ENCODE measurements at places on chromosomes 4 and X.

- no peak for DNase-seq
Measured at GRCh38 chrX:70554081-70554480, 109.4 kb downstream of the DLG3 start.

DNA sequence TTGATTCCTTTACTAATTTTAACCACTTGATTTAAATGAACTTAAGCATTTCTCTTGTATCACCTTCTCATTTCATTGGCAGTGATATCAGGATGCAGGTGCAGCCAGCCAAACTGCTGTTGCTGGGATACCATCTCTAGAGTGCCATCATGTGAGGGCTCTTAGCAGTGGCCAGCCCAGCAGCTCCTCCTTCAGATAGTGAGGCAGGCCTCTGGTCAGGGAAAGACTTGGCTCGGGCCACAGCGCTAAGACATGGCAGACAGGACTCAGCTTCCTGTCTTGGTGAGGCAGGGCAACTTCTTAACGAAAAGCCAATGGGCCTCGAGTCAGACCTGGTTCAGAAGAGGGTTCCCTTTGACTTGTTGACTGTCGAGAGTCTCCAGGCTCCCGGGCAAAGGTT is 50.0 kb downstream of the NOP14 start:
- no peak for DNase-seq

GRCh38 chr4:6855692-6856297 is 53.8 kb upstream of the TBC1D14 start:
- no peak for DNase-seq

GRCh38 chr4:102787096-102787881 is 26.5 kb upstream of the MANBA start:
- no peak for DNase-seq

- DNase-seq = no peak
Measured at GRCh38 chr4:82954212-82954611, 53.7 kb downstream of the THAP9 start.

GRCh38 chr4:38574559-38575333 is 89.3 kb upstream of the KLF3 start:
- DNase-seq = no peak

DNA sequence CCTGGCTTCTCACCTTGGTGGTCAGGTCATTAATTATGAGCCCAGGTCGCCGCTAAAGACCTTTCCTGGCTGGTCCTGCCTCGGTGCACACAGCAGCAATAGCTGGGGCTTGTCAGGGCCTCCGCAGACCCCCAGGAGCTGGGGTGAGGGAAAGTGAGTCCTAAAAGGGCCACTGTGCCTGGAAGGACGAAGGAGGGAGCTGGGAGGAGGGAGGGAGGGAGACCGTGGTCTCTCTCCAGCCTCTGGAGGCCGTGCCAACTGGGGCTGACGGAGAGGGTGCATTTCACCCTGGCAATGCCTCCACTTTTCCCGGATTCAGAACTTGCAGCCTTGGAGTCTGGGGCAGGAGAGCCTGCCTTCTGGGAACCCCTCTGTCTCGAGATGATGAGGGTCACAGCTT is 60.4 kb downstream of the CRLF2 start:
- no peak for DNase-seq

DNA sequence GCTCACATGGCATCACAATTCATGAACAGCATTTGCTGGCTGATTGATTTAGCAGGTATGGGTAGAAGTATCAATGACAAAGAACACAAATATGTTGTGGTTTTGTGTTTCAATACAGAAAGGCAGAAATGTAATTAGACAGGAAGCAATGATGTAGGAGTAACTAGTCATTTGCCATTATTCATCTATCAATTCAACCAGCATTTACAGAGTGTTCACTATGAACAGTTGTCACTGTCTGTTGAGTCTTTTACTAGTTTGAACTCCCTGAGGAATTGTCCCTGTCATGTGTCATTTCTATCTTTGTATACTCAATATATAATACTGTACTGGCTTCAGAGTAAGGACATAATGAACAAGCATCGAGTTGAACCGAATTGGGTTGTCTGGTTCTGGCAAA is 51.5 kb upstream of the ARHGAP24 start:
- DNase-seq = no peak

DNA sequence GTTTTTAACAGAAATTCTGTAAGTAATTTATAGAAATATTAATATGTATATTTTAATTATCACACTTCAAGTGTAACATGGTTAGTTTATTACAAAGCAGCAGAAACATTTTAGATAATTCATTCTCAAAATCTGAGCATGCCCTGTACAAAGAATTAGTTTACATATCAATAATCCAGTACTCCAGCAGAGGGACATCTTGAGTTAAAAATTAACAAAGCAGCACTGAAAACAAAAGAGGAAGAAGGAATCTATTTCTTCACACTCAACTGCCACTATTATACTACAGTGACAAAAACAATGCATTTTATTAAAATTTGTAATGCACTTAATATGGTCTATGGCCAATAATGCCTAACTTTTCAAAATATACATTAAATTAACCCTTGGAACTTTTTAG is 179.1 kb upstream of the KLHL4 start:
- DNase-seq = no peak

- DNase-seq = no peak
Measured at GRCh38 chr4:185232370-185232769, 23.0 kb downstream of the SNX25 start.

- no peak for DNase-seq
Measured at GRCh38 chr4:175810073-175810730, 1.9 kb downstream of the GPM6A start.

DNA sequence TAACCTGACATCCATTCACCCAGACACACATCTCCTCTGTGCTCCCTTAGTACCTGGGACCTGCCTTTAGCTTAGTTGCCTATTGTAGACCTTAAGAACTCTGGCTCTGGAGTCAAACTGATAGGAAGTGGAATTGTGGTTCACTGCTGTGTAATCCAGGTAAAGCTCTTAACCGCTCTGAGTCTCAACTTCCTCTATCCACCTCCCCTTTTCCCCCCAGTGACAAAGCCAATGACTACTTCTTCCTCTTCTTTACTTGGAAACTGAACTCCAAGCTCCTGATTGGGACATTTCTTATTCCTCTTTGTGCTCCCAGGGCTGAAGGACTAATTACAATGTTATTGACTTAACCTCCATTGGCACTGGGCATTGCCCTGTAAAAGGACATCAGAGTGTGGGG is 94.1 kb downstream of the DRD5 start:
- DNase-seq = no peak

DNA sequence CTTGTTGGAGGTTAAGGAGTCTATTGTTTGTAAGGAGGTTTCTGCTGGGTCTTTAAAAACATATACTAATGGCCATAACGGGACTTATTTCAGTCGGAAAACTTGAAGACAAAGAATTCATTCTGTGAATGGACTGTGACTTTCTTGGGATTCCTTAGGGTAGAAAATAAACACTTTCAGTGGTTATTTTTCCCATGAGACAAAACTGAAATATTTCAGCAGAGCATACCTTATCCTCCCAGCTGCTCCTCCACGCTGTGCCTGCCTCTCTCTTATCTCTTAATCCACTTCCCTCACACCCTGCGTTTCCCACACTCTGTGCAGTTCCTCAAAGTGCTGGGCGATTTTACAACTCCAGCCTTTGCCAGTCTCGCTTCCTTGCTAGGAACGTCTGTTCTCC is 47.1 kb upstream of the SORBS2 start:
- DNase-seq = no peak

GRCh38 chr4:5470318-5471198 is 237.8 kb downstream of the EVC2 start:
- DNase-seq = no peak

- DNase-seq = no peak
Measured at GRCh38 chrX:10130354-10130753, 26.4 kb upstream of the CLCN4 start.

DNA sequence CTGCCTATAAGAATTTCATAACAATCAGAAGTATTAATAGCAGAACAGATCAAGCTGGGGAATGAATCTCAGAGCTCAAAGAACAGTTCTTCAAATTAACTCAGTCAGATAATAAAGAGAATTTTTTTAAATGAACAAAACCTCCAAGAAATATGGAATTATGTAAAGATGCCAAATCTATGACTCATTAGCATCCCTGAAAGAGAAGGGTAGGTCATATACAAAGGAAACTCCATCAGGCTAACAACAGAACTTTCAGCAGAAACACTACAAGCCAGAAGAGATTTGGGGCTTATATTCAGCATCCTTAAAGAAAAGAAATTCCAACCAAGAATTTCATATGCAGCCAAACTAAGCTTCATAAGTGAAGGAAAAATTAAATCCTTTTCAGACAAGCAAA is 28.6 kb downstream of the CBR4 start:
- no peak for DNase-seq
